ENCODE measurements at places on chromosomes 7 and 10. TPM values are rescaled to one million over a fixed set of nuclear protein-coding genes. Genes with fewer than 3 reads are reported as not detected.

The ADCYAP1R1 gene
- 1.8 TPM for total RNA-seq

The AZGP1 gene
- total RNA-seq: 133 TPM

The EBF3 gene
- 4.6 TPM for total RNA-seq

The PRR15 gene
- 4.7 TPM for total RNA-seq

The BAIAP2L1 gene
- total RNA-seq: 15.8 TPM

The CYP26C1 gene
- 0.52 TPM for total RNA-seq

The SEC31B gene
- total RNA-seq: 4.3 TPM

The UCN3 gene
- total RNA-seq: 1.0 TPM

The STRIP2 gene
- total RNA-seq: not detected

The NPFFR1 gene
- not detected for total RNA-seq

The TDRD1 gene
- 0.78 TPM for total RNA-seq

The REEP3 gene
- 22.1 TPM for total RNA-seq

The CALN1 gene
- 1.6 TPM for total RNA-seq

The MBL2 gene
- total RNA-seq: not detected

The AKR1D1 gene
- not detected for total RNA-seq

The SYCE1 gene
- 1.0 TPM for total RNA-seq

The WEE2 gene
- total RNA-seq: not detected

The SMKR1 gene
- total RNA-seq: not detected

The ZNF425 gene
- 0.33 TPM for total RNA-seq

The SPDYE2 gene
- total RNA-seq: not detected

The CHAT gene
- not detected for total RNA-seq

The H2BK1 gene
- total RNA-seq: not detected

The WDFY4 gene
- 2.3 TPM for total RNA-seq

The CALML5 gene
- not detected for total RNA-seq

The TPK1 gene
- 1.3 TPM for total RNA-seq

The CYP3A4 gene
- total RNA-seq: 267 TPM

The GAD2 gene
- 11.7 TPM for total RNA-seq

The TRIM50 gene
- total RNA-seq: 16.2 TPM

Measured in body of pancreas (tissue), 4 donors.